ENCODE measurements at places on chromosomes 12 and 14.

GRCh38 chr14:54317391-54317790 is 79.4 kb upstream of the CDKN3 start:
- no peak for DNase-seq

DNA sequence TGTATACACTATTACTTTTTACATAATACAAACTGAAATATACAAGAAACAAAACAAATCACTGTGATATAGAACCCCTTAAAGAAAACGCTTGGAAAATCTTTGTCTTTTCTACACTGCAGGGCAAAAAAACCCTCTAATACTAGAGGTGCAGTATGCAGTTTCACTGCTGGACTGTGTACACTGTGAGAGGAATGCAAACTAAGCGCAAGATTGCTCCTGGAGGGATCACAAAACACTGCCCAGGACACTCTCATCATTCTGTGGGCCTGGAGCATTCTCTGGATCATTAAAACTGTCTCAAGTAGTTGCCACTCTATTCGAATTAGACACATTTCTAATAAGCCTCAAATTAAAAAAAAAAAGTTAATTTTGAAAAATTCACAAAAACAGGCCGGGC is 217.6 kb downstream of the MED13L start:
- DNase-seq = no peak

DNA sequence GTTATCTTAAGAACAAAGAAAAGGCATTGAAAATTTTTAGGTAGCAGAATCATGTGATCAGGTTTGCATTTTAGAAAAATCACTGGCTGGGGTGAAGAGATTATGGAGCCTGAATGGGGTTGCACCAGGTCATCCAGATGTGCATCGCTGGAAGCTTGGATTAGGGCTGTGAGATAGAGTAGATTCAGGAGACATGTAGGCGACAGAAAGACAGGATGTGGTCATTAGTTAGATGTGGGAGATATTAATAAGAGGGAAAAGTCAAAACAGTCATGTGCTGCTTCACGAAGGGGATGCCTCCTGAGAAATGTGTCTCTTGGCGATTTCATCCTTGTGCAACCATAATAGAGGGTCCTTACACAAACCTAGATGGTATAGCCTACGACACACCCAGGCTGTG is 25.1 kb downstream of the TEAD4 start:
- no peak for DNase-seq

DNA sequence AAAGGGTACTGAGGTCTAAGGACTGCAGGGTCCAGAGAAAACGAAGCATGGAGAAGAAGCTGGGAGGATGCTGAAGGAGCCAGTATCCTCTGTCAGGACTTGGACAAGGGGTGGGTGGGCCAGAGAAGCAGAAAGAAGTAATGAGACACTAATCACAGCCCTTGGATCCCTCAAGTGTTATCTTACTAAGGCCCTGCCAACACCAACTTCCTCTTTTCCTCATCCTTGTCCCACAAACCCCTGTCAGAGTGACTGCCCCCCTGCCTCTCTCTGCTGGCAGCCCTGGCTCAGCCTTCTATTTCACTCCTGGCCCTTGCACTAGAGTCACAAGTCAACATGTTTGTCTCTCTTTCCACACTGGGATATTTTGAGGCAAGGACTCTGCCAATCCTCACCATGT is 3.8 kb upstream of the ASIC1 start:
- no peak for DNase-seq

GRCh38 chr14:65606460-65606859 is 193.9 kb downstream of the FUT8 start:
- no peak for DNase-seq

GRCh38 chr14:38186216-38186615 is 21.5 kb upstream of the SSTR1 start:
- no peak for DNase-seq

Data from activated T-helper 9 cell treated with anti-CD3 and anti-CD28 coated beads, Interleukin-2, amount 50 U/mL, for 16 hours (primary cell).